Activated CD4-positive, alpha-beta T cell treated with anti-CD3 and anti-CD28 coated beads, Interleukin-2, Interleukin-4, amounts not matched to agents 100 ng/mL and 50 ng/mL, durations not matched to agents 16 hours and 8 hours (primary cell): ENCODE measurements at places on chromosomes 13 and 19.
A peak's percentile ranks its signal among the peaks of the same experiment; 100 is the strongest.

- DNase-seq, result no peak
These were observed 12.5 kb downstream of the NLRP8 start for GRCh38 chr19:55959996-55960675.

- no peak for DNase-seq
These were observed 4.9 kb downstream of the CEACAM8 start for GRCh38 chr19:42589792-42590191.

GRCh38 chr19:58054901-58055874, 3.9 kb upstream of the ZNF135 start:
- no peak for DNase-seq

- no peak for DNase-seq
These were observed 3.0 kb downstream of the CBY2 start for GRCh38 chr13:45704854-45705695.

DNA sequence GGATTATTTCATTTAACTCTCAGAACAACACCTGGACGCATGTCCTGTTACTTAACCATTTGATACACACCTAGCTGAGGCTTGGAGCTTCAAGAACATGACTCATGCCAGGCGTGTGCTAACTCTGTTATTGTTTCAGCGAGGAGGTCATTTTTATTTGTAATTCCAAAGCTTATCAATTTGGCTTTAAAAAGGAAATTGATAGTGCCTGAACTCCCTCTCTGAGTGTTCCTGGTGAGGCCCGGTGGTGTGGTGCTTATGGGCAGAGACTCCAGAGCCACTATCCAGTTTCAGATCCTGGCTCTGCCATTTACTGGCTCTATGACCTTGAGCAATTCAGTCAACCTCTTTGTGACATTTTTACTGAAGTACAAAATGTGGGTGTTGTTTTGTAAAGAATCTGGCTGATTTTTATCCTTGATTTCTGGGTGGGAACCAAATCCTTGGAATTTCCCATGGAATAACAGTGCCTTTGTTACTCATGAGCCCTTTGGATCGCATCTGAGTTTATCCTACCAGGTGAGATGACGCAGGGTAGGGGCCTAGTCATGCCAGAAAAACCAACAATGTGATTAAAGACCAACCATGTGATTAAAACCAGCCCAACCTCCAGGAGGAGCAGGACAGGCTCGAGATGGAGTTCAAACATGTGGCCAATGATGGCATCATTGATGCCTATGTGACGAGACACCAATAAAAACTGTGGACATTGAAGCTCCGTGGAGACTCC, 198.8 kb downstream of the MYO16 start:
- no peak for DNase-seq

- peak; percentile 43 for DNase-seq
These were observed 60.9 kb upstream of the RANBP3 start for GRCh38 chr19:6038634-6039405.

- DNase-seq, result no peak
These were observed 19.8 kb downstream of the DNM2 start for GRCh38 chr19:10737722-10738121.

DNA sequence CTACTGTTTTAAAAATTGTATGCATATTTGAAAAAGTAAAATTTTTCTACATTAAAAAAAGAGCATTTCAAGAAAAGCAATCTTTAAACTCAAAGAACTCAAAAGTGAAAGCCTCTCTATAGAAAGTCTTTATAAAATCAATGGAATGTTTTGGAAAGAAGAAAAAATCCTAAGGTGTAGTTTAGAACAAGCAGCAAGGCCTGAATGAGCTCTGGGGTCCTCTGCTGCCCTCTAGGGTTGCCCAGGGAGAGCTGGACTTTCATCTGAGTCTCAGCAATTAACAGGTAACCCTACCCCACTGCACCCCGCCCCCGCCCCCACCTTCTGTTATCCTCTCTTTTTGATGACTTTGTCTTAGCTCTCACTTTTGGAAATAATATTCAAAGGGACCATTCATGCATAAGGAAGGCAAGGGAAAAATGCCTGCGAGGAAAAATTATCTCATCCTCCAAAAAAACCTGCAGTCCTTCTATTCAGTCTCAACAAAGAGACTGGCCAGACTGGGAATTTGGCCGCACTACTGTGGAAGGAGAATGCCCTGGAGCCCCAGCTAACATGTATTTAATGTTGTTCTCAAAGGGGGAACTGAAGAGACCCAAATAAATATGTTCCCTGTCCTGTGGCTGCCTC, 24.1 kb downstream of the SLC25A30 start:
- DNase-seq, result peak; percentile 19

GRCh38 chr13:96780105-96780504, 214.2 kb downstream of the OXGR1 start:
- no peak for DNase-seq

GRCh38 chr19:6580313-6580712, 10.6 kb downstream of the CD70 start:
- no peak for DNase-seq

GRCh38 chr13:36848199-36848982, 29.4 kb downstream of the RFXAP start:
- peak; percentile 19 for DNase-seq

DNA sequence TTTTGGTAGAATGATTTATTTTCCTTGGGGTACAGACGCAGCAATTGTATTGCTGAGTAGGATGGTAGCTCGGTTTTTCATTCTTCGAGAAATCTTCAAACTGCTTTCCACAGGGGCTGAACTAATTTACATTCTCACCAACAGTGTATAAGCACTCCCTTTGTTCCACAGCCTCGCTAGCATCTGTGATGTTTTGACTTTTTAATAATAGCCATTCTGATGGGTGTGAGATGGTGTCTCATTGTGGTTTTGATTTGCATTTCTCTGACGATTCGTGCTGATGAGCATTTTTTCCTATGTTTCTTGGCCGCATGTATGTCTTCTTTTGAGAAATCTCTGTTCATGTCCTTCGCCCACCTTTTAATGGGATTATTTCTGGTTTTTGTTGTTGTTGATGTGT, 54.8 kb upstream of the UQCRFS1 start:
- no peak for DNase-seq
